ENCODE measurements at places on chromosomes 6 and 20.

DNA sequence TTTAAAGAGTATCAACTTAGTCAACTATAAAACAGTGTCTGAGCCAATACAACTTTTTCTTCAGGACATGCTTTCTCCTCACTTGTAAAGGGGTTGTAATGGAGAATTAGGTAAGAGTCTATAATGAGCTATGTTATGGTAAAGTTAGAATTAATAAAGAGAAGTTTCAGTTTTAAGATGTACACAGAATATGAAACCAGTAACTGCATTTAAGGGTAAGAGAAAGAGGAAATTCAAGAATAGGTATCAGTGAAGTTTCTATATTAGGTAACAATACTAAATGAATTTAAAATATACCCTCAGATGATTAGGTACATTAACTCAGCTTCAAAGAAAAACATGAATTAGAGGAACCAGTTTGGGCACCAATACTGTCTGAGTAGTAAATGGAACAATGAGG lies 1444.3 kb upstream of the ADGRB3 start:
- no peak for DNase-seq

DNA sequence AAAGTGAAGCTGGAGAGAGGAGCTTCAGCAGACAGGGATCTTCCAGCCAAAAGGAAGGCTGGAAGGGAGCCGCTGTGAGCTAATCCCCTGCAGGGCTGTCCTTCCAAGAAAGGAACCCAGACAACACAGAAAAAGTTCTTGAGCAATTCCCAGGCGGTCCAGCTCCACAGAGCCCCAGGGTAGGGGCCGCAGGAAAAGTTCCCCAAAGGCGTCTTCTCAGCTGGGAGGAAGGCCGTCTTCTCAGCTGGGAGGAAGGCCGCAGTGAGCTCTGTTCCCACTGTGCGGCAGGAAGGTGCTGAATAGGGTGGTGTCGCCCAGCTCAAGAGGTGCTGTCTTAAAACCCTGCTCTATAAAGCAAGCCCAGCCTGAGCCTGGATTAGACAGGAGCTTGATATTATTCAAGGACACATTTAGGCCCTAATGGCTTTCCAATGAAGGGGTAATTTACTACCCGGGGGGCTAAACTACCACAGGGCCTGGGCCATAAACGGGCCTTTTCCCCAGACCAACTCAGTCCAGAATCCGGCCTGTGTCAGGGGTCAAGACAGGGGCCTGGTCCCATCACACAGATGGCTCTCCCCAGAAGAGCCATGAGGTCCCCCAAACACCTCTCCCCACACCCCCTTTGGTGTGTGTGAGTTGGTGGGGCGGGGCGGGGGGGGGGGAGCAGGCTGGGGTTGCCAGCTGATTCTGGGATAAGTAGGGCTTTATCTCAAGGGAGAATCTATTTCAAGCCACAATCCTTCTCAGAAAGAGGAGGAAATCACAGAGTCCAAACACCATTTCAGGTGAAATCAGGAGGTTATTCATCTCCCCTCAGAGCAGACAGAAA lies 103.6 kb downstream of the NOL4L start:
- DNase-seq: no peak

DNA sequence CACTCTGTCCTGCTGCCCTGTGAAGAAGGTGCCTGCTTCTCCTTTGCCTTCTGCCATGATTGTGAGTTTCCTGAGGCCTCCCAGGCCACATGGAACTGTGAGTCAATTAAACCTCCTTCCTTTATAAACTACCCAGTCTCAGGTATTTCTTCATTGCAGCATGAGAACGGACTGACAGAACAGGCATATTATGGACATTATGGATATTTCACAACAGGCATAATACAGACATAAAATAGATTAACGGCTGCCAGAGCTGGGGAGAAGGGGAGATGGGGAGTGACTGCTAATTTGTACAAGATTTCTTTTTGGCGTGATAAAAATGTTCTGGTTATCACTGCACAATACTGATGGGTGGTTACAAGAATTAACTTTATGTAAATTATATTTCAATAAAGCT lies 29.4 kb downstream of the TRPC4AP start:
- DNase-seq: no peak

DNA sequence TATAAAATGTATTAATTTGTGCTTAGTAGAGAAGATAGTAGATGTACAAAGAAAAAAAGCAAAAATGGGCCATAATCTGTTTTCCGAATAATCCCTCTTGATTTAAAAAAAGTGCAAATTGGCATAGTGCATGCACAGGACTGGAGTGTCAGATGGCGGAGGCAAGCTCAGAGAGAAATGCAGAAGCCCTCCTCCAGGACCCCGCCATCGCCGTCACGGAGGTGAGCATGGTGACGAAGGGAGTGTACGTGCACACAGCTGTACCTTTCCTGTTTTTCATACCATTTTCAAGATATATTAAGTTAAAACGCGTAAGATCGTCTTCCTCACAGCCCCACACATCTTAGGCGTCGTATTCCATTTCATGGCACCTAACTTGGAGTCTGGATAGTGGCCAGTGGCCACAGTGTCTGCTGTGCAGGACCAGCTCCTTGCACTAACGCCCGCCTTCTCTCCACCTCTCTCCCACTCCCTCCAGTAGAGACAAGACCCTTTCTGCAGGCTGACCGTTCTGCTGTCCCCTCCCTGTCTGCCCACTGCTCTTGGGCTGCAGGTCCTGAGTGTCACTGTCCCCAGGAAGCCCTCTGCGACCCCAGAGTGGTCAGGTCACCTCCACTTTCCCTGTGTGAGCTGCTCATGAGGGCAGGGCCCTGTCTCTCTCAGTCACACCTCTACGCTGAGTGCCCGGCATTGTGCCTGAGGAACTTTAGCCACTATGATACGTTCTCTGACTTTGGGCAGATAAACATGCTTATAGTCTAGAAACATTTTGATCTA lies 9.8 kb downstream of the DUSP22 start:
- DNase-seq: no peak

GRCh38 chr6:84805145-84805544 lies 40.7 kb upstream of the TBX18 start:
- DNase-seq: no peak

DNA sequence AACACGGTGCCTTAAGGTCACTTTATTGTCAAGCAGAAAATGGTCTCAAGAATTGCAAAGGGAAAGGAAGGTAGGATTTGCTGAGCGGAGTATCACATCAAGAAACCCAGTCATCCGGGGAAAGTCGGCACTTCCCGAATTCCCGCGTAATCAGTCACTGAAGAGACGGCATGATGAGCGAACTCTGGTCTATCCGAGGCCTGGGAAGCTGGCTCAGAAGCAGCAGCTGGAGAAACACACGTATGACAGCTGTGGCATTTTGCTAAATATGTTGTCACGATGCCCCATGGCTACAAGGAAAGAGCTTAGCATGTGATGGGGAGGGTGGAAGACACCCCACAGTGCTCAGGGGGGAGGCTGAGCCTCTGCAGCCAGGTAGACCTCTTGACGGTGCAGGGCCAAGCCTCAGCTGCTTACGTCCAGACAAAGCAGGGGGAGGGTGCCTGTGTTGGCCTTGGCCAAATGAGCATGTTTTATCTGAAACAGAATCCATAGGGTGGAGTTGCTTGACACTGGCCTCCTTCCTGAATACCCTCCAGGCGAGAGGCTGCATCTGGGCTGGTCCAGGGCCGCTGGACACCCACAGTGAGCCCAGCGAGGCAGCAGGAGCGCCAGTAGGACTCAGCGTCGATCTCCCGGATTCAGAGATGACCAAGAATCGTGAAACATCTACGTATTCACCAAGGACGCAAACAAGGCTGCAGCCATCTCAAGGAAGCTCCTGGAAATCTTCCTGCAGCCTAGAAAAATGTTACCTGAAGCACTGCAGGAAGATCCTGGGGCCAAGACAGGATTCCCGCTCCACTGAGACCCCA lies 118.8 kb upstream of the AFDN start:
- no peak for DNase-seq

DNA sequence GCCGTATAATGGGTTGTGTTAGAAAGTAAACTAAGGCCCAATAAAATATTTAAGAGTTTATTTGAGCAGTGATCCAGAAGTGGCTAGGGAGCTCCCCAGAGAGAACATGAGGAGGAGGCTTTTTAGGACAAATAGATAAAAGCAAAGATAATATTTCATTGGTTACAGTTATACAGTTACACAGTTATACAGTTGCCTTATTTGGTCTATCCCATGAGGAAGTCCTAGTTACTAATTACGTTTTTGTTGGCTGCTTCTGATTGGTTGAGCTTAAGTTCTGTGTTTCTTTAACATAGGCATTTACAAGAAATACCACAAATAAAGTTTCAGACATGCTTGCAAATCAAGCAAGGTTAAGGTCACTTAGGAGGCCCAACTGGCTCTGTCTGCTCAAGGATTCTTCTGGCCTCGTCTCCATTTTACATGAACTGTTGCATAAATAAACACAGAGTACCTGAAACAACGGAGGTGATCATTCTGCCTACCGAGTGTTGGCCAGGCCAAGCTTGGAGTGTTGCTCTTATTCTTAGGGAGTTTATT lies 7.0 kb downstream of the UBD start:
- no peak for DNase-seq

GRCh38 chr20:3678198-3678597 lies 3.6 kb downstream of the ADAM33 start:
- DNase-seq: no peak

DNA sequence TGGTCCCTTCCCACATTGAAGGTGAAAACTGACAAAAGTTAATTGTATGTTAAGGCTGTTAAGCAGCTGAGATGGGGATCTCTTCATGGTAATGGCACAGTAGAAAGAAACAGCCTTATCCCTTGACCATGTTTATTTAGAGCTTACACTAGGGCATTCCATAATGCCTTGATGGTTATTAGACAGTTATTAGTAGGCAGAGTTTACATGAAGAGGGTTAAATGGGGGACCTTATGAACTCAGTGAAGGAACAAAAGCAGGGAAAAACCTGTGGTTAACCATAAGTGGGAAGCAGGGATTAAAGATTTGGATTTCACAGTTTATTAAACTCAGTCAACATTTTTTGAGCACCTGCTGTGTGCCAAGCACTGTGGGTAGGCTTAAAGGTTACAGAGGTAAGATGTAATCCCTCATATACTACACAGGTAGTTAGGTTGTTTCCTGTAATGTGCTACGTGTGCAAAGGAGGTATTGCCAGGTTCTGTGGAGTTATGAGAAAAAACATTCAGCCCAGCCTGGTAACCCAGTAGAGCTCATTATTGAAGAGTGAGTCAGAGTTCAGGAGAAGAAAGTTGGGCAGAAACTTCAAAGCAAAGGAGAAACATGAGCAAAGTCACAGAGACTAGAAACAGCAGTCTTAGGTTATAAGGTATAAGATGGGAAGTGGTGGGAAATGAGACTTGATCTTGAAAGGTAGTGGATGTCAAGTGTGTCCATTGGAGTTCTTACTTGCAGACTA lies 32.3 kb upstream of the GNRH2 start:
- no peak for DNase-seq

- no peak for DNase-seq
Measured at GRCh38 chr6:15032015-15032414, 213.9 kb upstream of the JARID2 start.

GRCh38 chr6:30821862-30822784 lies 62.2 kb upstream of the DDR1 start:
- no peak for DNase-seq

DNA sequence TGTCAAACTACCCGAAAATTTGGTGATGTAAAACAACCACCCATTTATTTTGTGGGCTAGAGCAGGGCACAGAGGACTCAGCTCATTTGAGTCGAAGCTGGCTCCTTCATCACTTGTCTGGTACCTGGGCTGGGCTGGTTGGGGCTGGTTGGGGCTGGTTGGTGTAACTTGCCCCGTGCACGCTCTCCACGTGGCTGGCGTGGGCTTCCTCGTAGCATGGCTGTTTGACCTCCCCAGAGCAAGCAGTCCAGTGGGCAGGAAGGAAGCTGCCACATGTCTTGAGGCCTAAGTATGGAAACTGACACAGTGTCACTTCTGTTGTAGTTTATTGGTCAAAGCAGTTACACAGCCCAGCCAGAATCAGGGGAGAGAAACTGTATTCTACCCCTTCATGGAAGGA lies 27.1 kb downstream of the BCAS4 start:
- no peak for DNase-seq

DNA sequence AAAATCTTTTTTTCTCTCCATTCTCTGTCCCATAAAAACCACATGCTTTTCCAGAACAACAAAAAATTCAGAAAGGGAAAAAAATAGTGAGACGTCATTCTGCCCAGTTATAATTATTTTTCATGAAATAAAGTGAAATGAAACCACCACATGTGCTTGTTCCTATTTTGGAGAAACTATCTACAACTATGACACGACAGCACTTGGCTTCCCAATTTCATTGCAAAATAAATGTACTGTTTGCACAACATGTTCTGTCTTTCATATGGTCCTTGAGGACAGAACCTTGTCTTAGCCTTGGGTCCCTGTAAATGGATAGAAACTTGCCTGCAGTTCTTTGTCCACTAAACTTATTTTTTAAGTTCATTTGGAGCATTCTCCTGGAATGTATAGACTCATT lies 5.6 kb upstream of the MAN1A1 start:
- no peak for DNase-seq

GRCh38 chr6:135182071-135183001 lies 1.2 kb downstream of the MYB start:
- peak; percentile 40 for DNase-seq

- DNase-seq: no peak
Measured at GRCh38 chr6:89048288-89048923, 32.1 kb upstream of the PNRC1 start.

- no peak for DNase-seq
Measured at GRCh38 chr6:89689732-89690131, 51.2 kb upstream of the LYRM2 start.

- no peak for DNase-seq
Measured at GRCh38 chr20:11740975-11741374, 176.7 kb upstream of the BTBD3 start.

- DNase-seq: no peak
Measured at GRCh38 chr6:116189472-116189871, 63.5 kb upstream of the COL10A1 start.

GRCh38 chr20:17867131-17867925 lies 101.3 kb downstream of the SNX5 start:
- no peak for DNase-seq

DNA sequence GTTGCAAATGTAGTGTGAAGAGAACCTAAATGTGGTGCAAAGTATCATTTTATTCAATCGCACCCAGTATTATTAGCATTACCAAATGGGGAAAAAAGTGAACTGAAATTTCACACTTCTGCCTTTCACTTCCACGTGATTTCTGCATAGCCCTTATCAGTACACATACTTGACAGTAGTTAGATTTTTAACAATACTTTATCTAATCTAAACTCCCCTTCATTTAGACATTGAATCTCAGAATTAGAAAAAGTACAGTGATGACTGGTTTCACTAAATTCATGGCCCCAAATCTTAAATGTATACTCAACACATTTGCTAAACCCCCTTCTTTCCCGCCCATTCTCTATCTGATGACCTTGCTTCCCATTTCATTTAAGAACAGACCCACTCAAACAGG lies 14.3 kb downstream of the STX7 start:
- no peak for DNase-seq

- DNase-seq: no peak
Measured at GRCh38 chr6:16483315-16483875, 245.0 kb downstream of the GMPR start.

- no peak for DNase-seq
Measured at GRCh38 chr6:134352786-134353480, 35.0 kb upstream of the SGK1 start.

GRCh38 chr6:3284436-3284876 lies 25.7 kb downstream of the PSMG4 start:
- DNase-seq: no peak
